ENCODE measurements at places on chromosomes 4 and X.

GRCh38 chr4:6259886-6260285, 9.8 kb upstream of the WFS1 start:
- DNase-seq, result no peak

- DNase-seq, result no peak
Measured at GRCh38 chr4:67571975-67572374, 13.4 kb downstream of the STAP1 start.

GRCh38 chr4:147924604-147925412, 192.9 kb downstream of the ARHGAP10 start:
- DNase-seq, result peak; percentile 45

DNA sequence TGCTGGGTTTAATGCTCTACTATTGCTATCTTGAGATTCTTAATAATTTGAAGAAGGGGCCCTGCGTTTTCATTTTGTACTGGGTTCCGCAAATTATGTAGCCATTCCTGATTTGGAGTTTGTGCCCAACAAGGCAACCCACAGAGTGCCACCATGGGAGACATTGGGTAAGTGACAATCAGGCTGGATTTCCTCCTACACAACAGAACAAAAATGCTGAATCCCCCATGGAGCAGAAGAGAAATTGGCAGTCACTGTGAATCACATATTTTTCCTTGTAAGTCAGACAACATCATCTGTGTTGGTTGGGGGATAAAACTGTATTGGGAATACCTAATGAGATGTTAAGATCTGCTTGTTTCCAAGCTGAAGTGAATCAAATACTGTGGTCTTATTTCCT, 80.9 kb downstream of the CNGA2 start:
- peak; percentile 64 for DNase-seq

DNA sequence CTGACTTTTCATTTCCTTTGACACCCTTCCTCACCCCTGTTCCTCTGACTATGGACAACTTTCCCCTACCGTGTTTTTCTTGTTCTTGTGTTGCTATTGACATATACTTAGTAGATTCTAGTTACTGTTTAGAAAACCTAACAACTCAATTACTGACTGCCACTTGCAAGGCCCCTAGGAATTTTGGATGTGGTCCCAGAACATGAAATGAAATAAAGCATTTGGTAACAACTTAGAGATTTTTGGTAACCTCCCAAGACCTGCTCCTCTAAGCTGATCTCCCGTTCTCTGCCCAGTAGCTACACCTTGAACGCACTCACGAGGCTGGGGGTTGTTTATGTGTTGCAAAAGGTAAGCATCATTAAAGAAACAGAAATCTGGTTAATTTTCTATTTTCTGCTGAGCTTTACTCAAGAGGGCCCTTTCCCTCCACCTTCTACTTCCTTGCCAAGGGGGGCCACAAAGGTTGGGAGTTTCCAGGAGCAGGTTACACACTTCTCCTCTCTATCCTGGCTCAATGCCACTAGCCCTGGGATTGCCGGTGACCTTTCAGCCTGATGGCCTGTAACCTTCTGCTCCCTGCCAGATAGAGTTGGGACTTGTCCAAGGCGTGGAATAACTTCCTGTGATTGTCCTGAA, 20.5 kb downstream of the GAB3 start:
- peak; percentile 87 for DNase-seq

DNA sequence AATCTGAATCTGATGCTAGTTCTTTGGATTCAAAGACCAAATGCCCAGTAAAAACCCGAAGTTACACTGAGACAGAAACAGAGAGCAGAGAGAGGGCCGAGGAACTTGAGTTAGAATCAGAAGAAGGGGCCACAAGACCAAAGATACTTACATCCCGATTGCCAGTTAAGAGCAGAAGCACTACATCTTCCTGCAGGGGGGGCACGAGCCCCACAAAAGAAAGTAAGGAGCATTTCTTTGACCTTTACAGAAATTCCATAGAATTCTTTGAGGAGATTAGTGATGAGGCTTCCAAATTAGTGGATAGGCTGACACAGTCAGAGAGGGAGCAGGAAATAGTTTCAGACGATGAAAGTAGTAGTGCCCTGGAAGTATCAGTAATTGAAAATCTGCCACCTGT, 309.3 kb downstream of the ANK2 start:
- DNase-seq, result no peak

DNA sequence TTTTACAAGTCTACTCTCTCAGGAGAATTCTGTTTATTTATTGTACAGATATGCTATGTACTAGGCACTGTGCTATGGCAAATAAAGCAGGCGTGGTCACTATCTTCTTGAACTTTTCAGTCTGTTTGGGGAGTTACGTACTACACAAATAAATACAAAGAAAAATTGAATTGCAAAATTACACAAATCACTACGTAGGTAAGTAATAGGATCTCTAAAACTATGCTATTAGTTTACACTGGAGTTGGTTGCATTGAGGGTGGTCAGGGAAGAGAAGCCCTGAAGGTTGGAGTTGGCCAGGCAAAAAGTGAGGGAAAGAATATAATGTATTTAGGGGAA, 75.7 kb downstream of the GAB1 start:
- DNase-seq, result no peak
